ENCODE measurements at places on chromosomes 1 and 21.
A peak's percentile ranks its signal among the peaks of the same experiment; 100 is the strongest.

GRCh38 chr1:221794079-221794670, 52.3 kb upstream of the DUSP10 start:
- no peak for DNase-seq

- DNase-seq = no peak
Measured at GRCh38 chr1:159084152-159084551, 7.6 kb upstream of the AIM2 start.

GRCh38 chr21:27954543-27955165, 987.8 kb upstream of the ADAMTS5 start:
- no peak for DNase-seq

GRCh38 chr1:240395336-240395735, 216.6 kb downstream of the GREM2 start:
- no peak for DNase-seq

GRCh38 chr1:198669023-198669698, 30.3 kb downstream of the PTPRC start:
- peak; percentile 24 for DNase-seq

- no peak for DNase-seq
Measured at GRCh38 chr1:198253668-198254067, 96.9 kb downstream of the NEK7 start.

Data from stimulated activated CD4-positive, alpha-beta T cell treated with anti-CD3 and anti-CD28 coated beads, Interleukin-4, amount 100 ng/mL, for 1 hour (primary cell).